ENCODE measurements at places on chromosomes 12 and 14. TPM values are rescaled to one million over a fixed set of nuclear protein-coding genes. Genes with fewer than 3 reads are reported as not detected.

The OTX2 gene
- total RNA-seq = 193 TPM

GRCh38 chr12:11718768-11719253 is 69.3 kb downstream of the ETV6 start:
- no peak overlapping the region for H3K27ac ChIP-seq
- no peak for DNase-seq
- H3K36me3 ChIP-seq = peaks cover 4% of the 10 kb centered on the region
- H3K4me3 ChIP-seq = no peak overlapping the region

The GPR84 gene
- not detected for total RNA-seq

The TAMALIN gene
- total RNA-seq = 1.2 TPM

DNA sequence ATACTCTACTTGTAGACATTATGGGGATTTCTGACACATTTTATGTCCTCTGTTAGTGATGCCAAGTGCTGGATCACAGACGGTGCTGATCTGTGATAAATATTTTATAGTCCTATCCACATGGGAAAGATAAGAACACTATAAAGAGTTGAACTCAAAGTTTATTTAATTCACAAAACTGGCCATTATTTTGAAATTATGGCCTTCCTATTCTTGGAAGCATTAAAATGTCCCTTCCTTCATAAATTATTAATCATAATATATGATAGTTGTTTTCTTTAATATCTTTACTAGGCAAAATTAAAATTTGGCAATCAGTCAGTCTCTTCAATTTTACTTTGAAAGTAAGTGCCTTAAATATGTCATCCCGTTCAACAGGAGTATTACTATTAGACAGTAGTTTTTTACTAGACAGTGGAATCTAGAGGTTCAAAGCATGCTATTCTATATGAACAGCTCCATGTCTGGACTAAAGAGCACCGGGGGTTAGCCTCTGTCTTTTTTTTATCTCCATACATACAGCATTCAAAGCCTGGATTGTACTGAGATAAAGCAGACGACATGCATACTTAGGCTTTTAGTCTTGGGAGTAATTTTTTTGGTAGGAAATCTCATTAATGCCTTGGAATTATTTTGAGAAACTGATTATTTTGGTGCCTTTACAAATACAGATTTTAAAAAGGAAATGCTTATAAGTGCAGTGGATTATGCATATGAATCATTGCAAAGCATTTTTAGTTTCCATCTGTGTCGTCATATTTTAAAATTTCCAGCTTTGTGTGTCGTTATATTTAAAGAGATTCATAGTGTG is 306.1 kb upstream of the RGS6 start:
- no peak overlapping the region for H3K4me3 ChIP-seq
- no peak overlapping the region for H3K27ac ChIP-seq
- no peaks in the 10 kb centered on the region for H3K36me3 ChIP-seq
- no peaks in the 10 kb centered on the region for H3K4me1 ChIP-seq

The TRIP11 gene
- total RNA-seq = 33.5 TPM

- no peak overlapping the region for H3K27ac ChIP-seq
- no peaks in the 10 kb centered on the region for H3K27me3 ChIP-seq
- no peak overlapping the region for H3K4me3 ChIP-seq
- H3K36me3 ChIP-seq = peaks cover 22% of the 10 kb centered on the region
Observed at GRCh38 chr12:10959804-10960203, 20.7 kb upstream of the TAS2R14 start.

The TAS2R14 gene
- total RNA-seq = 2.1 TPM

DNA sequence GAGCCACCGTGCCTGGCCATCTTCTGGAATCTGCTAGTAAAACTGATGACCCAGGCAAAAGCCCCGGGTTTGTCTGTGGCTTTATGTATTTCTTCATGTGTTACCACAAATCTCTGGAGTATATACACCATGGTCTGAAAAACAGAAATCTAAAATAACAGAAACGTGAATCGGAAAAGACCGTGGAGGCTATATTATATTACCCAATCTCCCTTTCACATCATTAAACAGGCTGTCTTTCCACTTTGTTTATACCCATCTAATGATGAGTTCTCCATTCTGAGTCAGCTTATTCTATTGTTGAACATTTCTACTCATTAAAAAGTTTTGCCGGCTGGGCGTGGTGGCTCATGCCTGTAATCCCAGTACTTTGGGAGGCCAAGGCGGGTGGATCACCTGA is 9.5 kb upstream of the AJUBA start:
- no peak for DNase-seq
- no peaks in the 10 kb centered on the region for H3K27me3 ChIP-seq
- H3K4me1 ChIP-seq = peaks cover 5% of the 10 kb centered on the region
- peaks cover 2% of the 10 kb centered on the region for H3K36me3 ChIP-seq

GRCh38 chr12:132327336-132328171 is 1.8 kb downstream of the GALNT9 start:
- no peaks in the 10 kb centered on the region for H3K36me3 ChIP-seq
- no peaks in the 10 kb centered on the region for H3K4me1 ChIP-seq
- H3K27ac ChIP-seq = no peak overlapping the region
- no peak overlapping the region for H3K4me3 ChIP-seq

DNA sequence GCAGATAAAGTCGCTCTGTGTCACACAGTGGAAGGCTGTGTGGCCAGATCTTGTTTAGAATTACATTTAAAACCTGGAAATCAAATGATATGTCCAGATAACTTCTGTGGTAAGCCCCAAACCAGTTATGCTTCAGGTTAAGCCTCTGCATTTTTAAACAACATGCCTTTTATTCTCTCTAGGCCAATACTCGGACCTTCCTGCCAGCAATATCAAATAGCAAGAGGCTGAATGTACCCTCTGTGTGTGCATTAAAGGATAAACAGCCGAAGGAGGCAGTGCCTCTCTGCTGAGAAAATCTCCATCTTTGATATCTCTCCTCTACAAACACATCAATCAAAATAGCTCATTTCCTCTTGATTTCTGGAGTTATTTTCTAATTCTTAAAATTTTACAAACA is 67.1 kb upstream of the TMEM260 start:
- no peaks in the 10 kb centered on the region for H3K4me1 ChIP-seq
- DNase-seq = no peak
- 0 out of 2 replicates have a peak, but pooled peaks cover 2% of the 10 kb centered on the region for H3K27me3 ChIP-seq
- no peak overlapping the region for H3K4me3 ChIP-seq
- no peaks in the 10 kb centered on the region for H3K36me3 ChIP-seq

The TAS2R8 gene
- total RNA-seq = not detected

DNA sequence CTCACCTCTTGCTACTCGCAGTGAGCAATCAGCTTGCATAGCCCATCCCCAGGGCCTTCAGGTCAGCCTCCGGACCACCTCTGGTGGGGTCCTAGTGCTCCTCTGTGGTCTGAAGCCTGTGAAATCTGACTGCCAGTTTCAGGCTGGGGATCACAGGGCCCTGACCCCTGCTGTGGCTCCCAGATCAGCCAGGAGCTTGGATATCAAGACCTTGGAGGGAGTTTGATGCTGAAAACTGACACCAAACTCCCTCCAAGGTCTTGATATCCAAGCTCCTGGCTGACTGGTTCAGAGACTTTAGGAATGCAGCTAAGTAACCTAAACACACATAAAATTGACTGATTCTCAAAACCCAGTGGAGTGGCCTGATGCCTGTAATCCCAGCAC is 19.8 kb upstream of the DHRS4 start:
- DNase-seq = no peak
- no peaks in the 10 kb centered on the region for H3K36me3 ChIP-seq
- no peaks in the 10 kb centered on the region for H3K27me3 ChIP-seq
- H3K27ac ChIP-seq = no peak overlapping the region
- no peaks in the 10 kb centered on the region for H3K4me1 ChIP-seq
- no peak overlapping the region for H3K4me3 ChIP-seq

GRCh38 chr12:71014180-71014785 is 93.7 kb upstream of the PTPRR start:
- H3K4me1 ChIP-seq = no peaks in the 10 kb centered on the region
- no peak for DNase-seq
- H3K36me3 ChIP-seq = no peaks in the 10 kb centered on the region
- no peak overlapping the region for H3K4me3 ChIP-seq
- H3K27ac ChIP-seq = no peak overlapping the region
- H3K27me3 ChIP-seq = no peaks in the 10 kb centered on the region

DNA sequence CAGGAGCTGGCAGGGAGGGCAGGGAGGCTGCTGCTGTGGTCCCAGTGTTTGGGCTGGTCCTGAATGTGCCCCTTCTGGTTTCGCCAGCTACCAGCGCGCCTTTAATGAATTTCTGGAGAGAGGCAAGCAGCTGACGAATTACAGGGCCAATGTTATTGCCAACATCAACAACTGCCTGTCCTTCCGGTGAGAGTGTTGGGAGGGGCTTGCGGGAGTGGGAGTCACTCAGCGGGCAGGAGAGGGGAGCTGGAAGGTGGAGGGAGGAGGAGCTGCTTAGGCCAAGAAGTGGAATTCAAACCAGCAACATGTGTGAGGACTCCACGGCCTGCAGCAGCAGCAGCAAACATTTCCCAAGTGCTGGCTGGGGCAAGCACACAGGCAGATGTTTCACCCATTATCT is 7.7 kb downstream of the TNFAIP2 start:
- H3K4me1 ChIP-seq = no peaks in the 10 kb centered on the region
- no peak overlapping the region for H3K27ac ChIP-seq
- peaks cover 9% of the 10 kb centered on the region for H3K36me3 ChIP-seq
- DNase-seq = no peak
- H3K27me3 ChIP-seq = no peaks in the 10 kb centered on the region

All from H9 (cell line).